ENCODE measurements at places on chromosomes 13 and 19. TPM values are rescaled to one million over a fixed set of nuclear protein-coding genes. Genes with fewer than 3 reads are reported as not detected.

Gene CHST8
- total RNA-seq: not detected

GRCh38 chr13:63741029-63741813 lies 2325.6 kb upstream of the PCDH20 start:
- H3K27me3 ChIP-seq: no peaks in the 10 kb centered on the region
- no peaks in the 10 kb centered on the region for H3K4me1 ChIP-seq
- no peak overlapping the region for H3K27ac ChIP-seq
- H3K4me3 ChIP-seq: no peak overlapping the region

GRCh38 chr19:55588738-55589137 lies 8.1 kb upstream of the ZNF579 start:
- H3K27ac ChIP-seq: no peak overlapping the region
- H3K27me3 ChIP-seq: no peaks in the 10 kb centered on the region
- no peak for DNase-seq
- no peak overlapping the region for H3K4me3 ChIP-seq
- H3K4me1 ChIP-seq: peaks cover 26% of the 10 kb centered on the region

- no peaks in the 10 kb centered on the region for H3K27me3 ChIP-seq
- H3K27ac ChIP-seq: no peak overlapping the region
- H3K4me1 ChIP-seq: no peaks in the 10 kb centered on the region
- H3K4me3 ChIP-seq: no peak overlapping the region
- DNase-seq: no peak
These were observed 72.4 kb upstream of the CLDN10 start for GRCh38 chr13:95480131-95480545.
